H4 (cell line): ENCODE measurements at places on chromosomes 12 and 14. TPM values are rescaled to one million over a fixed set of nuclear protein-coding genes. Genes with fewer than 3 reads are reported as not detected.

DNA sequence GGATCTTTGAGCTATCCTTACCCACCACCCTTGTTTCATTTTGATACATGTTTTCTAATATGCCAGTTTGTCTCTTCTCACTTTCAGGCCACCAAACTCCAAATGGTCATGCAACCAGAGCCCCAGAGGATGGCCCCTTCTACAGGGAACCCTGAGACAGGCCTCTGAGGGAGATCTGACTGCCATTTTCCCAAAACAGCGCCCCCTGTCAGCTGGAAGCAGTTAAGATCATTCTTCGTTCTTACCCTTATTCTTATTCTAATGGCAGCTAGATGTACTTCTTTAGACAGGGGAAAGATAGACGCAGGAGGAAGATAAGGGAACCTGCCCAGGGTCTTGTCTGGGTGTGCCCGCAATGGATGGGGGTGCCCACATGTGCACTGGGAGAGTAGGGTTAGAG lies 38.4 kb downstream of the C12orf56 start:
- no peak for DNase-seq

- DNase-seq, result no peak
These were observed 90.6 kb upstream of the FRMD6 start for GRCh38 chr14:51561141-51561540.

DNA sequence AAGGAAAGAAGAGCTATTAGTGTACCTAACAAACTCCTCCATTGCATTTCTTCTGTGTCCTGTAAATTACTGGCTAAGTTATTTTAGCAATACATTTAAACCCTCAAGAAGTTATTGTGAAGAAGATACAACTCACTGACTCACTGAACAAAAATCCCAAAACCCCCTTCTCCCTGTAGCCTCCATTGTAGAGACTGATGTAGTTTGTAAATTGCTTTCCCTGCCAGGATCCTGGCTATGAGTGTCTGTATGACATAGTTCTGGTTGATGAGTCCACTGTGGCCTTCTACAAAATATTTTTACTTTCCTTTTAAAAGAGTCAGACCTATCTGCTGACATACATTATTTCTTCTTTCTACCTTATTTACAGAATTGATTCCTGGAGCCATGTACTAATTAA lies 155.6 kb downstream of the SLC6A15 start:
- DNase-seq, result no peak

- DNase-seq, result no peak
These were observed 13.2 kb upstream of the SALL2 start for GRCh38 chr14:21539189-21539940.

The PABPN1 gene
- 101 and 109 TPM in 2 replicates for total RNA-seq

The TIMELESS gene
- 9.8 and 12.7 TPM in 2 replicates for total RNA-seq

The MANSC4 gene
- not detected in 2 replicates for total RNA-seq
